Lung (tissue), 17 donors: ENCODE measurements at places on chromosomes 2 and 18.

DNA sequence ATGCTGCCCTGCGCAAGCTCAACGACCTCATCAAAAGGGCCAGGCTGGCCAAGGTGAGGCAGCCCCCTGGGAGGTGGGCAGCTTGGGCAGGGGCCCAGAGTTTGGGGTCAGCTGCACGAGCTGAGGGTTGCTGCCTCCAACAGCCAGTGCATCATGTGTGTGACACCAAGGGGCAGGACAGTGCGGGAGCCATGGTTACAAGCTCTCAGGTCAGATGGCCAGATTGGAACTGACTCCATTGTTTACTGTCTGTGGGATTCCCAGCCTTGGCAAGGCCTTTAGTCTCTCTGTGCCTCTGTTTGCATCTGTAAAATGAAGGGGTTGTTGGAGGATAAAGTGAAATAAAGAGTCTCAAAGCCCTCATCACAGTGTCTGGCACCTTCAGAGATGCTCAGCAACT lies 26.9 kb downstream of the EHD3 start:
- DNase-seq = no peak

DNA sequence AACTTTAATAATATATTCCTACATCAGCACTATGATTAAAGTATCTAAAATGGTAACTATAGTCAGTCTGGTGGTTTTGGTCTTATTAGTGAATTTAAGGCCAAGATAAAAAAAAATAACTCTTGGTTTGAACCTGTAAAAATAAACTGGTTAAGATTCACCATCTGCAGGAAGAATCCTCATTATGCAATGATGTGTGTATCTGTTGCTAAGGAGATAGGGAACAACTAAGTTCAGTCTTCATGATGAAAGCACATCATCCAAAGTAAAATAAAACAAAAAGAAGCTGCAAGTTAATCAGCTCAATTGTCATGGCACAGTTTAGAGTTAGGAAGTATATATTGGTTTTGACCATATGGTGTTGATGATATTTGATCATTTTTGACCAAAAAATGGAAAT lies 466.0 kb downstream of the NYAP2 start:
- DNase-seq = no peak

DNA sequence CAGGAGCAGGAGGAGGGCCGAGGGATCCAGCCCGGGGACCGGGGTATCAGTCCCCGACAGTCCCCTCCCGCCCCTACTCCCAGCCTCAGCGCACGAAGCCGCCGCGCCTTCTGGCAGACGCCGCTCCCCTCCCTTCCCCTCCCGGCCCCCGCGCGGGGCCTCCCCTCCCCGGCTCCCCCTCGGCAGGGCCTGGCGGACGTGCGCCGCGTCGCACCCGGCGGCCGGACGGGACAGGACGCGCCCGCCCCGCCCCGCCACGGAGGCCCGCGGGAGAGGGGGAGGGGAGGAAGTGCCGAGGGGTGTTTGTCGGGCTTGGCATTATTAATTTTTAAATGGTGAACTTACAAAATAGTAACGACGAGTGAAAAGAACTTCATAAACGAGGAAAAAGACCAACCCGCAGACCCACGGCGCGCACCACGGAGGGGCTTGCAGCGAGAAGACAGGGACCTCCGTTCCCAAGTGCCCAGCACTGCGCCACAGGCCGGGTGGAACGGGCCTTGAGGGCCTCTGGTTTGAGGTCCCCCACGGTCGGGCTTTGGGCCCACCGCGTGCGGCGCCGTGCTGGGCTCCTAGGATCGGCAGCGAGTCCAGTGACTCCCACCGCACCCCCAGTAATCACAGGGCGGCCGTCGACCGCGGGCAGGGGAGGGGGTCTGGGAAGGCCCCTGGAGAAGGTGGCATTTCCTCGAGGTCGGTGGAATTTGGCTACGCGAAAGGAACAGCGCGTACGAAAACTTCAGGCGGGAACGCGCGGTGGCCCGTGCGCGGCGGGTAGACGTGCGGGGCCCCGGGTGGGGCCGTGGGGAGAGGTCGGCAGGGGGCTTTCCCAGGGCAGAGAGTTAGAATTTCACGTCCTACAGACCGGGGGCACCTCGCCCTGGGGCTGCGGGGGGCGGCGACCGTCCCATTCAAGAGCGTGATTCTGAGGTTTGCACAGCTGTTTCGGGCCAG lies 954 bp upstream of the CTDSP1 start:
- peak; percentile 96 for DNase-seq

GRCh38 chr18:3451989-3452749 lies 2.2 kb downstream of the TGIF1 start:
- peak; percentile 68 for DNase-seq

DNA sequence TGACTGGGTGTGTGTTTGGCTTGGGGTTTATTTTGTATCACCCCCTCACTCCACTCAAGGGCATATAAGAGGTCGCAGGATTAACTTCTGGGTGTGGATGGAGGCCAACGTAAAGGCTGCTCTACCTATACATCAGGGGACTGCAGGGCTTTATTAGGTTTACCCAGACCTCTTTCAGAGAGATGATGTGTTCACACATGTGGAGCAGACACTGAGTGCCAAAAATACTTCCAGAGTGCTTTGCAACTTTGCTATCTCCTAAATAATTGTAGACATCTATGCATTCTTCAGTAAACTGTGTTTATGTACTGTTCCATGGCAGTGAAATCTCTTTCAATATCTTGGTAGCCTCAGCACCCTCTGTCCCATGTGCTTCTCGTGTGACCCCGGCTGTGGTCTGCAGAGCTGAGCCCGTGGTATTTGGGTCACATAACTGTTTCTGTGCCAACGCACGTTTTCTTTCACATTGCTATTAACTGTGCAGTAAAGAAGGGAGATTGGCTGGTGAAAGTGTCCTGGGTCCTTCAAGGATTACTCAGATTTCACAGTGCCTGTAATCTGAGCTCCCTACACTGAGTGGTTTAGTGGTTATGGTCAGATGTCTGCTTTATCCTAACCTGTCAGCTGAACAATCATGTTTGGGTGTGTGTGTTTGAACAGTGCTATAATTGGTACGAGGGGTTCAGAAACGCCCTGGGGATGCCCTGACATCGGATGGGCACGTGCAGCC lies 208.1 kb downstream of the VAPA start:
- DNase-seq = peak; percentile 86

- no peak for DNase-seq
Measured at GRCh38 chr2:16654833-16655444, 10.7 kb downstream of the CYRIA start.

- DNase-seq = no peak
Measured at GRCh38 chr18:5447442-5447841, 96.4 kb downstream of the EPB41L3 start.

- DNase-seq = no peak
Measured at GRCh38 chr18:25121442-25121841, 230.5 kb downstream of the ZNF521 start.

GRCh38 chr2:68258851-68259250 lies 6.5 kb upstream of the PPP3R1 start:
- no peak for DNase-seq

DNA sequence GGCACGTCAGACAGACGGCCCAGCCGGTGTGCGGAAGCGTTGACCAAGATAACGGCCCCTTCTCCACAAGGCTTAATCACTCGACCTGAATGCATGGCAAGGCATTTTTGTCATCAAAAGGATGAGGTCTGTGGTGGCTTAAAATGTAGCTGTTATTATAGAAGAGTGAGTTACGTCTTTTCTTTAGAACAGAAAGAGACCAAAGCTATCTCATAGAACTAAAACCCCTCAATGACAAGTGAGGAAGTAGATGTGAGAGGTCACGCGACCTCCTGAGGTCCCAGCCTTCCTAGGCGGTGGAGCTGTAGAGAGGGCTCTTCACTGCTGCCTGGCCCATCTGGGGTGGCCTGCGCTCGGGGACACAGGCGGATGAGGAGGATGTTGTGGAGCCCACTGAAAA lies 75.7 kb downstream of the LDLRAD4 start:
- no peak for DNase-seq

- no peak for DNase-seq
Measured at GRCh38 chr2:150142561-150142960, 344.9 kb downstream of the RND3 start.

DNA sequence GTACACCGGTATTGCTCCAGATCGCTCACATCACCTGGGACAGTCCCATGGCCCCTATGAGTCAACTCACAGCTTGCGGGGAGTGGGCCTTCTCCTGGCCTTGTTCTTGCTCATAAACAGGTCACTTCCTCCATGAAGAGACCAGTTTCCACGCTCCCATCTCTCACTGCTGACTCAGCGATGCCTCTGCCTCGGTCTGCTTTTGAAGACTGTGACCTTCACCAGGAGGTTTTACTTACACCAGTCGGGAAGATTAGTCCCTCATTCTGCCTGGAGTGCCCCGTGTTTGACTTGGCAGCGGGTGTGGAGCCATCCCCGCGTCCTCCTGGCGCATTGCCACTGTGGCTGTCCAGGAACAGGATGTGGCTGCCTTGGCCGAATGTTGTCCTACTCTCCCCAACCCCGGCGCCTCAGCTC lies 159.8 kb downstream of the RHBDD1 start:
- DNase-seq = no peak

GRCh38 chr2:187959821-187960220 lies 331.9 kb upstream of the GULP1 start:
- DNase-seq = no peak

DNA sequence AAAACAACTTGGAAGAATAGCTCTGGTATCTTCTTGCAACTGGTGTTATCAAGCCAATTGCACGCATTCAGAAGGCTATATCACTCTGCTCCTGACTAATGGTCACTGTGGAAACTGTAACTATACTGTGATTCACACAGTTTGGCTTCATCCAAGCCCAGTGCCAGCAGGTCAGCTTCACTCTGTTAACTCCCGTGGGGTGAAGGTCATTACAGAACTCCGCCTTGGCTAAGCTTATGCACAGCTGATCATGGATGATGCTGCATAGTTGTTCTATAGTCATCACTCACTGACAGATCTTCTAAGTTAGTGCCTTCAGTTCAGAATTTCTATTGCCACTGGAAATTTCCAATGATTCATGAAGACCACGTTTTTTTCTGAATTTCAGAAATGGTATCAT lies 497.2 kb upstream of the NETO1 start:
- no peak for DNase-seq

- DNase-seq = no peak
Measured at GRCh38 chr2:127072970-127073369, 34.0 kb downstream of the BIN1 start.

DNA sequence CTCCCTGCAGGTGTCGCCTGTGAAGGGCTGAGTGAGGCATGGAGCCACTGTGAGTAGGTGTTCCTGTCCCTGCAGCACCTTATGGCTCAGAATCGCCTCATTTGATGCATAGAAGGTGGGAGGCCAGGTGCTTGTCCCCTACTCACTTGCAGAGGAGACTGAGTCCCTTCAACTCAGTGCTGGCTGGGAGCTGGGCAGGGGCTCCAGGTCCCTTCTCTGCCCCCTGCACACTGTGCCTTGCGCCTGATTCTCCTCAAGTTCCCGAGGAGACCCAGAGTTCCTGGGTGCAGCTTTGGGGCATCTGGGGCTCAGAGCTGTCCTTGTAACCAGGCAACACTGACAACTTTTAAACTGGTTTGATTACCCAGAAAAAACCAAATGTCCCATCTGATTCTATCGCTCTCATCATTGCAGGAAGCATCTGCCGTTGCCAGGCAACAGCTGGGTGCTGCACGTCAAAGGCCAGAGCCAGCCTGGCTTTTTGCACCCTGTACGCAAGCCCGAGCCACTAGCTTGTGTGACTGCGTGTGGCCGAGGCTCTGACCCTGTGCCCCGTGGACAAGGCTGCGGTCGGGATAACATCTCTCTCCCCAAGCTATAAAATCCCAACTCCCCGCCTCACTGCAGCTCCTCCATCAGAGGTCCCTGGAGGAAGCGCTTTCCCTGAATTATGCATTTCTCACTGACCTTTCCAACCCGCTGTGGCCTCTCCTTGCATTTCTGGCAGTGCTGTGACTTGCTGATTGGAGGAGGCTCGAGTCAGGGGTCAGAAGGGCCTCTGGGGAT lies 130.8 kb upstream of the HDAC4 start:
- no peak for DNase-seq

DNA sequence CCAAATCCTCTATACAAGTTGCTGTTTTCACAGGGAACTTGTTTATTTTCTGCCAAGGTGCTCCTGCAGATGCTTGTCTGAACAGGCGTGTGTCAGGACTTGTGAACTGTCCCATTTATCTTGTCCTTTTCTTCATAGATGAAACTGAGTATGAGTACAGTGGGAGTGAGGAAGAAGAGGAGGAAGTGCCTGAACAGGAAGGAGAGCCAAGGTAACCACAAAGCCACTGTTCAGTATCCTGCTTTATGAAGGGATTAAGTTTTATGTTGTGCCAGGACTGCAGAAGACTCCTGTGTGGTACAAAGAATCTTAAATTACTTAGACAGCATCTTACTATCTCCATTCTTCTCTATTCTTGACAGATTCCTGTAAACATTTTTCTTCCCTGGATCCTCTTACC lies 145.0 kb downstream of the MAP4K4 start:
- no peak for DNase-seq

DNA sequence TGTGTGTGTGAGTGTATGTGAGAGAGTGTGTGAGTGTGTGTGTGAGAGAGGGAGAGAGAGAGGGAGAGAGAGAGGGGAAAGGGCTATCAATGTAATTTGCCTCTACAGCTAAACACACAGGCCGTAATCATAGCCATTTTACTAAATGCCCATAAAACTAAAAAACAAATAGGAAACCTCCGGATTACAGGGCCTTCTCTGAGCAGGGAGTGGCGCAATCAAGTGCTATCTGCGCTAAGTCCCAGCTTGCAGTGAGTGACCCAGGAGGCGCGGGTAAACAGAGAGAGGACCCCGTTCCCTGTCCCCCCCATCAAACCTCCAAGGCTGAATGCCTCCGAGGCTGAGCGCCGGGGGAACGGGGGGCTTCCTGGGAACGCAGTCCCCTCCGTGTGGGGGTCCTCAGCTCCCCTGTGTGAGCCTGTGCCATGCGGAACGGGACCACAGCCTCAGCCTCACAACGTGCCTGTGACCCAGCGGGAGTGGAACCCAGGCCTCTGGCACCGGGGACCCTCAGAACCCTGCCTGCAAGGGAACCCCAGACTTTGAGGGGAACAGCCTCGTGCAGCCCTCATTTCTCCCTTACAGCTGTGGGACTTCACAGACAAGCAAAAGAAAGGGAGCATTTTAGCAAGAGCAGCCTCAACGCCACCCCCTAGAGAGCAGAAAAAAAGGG lies 54.7 kb upstream of the ID2 start:
- DNase-seq = peak; percentile 84

DNA sequence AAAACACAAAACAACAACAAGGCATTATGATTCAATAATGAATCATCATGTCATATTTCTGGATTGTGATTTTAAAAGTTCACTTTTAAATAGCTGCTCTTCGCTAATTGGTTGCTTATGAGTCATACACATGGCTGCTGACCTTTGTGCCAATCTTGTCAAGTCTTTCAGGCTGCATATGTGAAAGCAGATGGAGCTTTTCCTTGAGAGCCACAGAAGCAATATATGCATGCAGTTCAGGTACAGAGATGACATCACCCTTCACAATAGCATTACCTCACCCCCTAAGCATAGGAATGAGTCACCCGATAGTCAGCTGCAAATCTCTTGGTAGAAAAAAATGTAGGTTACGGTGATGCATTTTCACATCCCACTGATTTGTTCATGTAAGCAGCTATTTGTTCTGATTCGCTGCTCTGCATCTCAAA lies 27.2 kb downstream of the EIF2AK3 start:
- peak; percentile 64 for DNase-seq
